ENCODE measurements at places on chromosomes 6 and 20. TPM values are rescaled to one million over a fixed set of nuclear protein-coding genes. Genes with fewer than 3 reads are reported as not detected.

The MKKS gene
- polyA plus RNA-seq = 15.7 TPM

The RPRD1B gene
- polyA plus RNA-seq = 8.5 TPM

The TNNC2 gene
- not detected for polyA plus RNA-seq

The FNDC1 gene
- polyA plus RNA-seq = 0.01 TPM

DNA sequence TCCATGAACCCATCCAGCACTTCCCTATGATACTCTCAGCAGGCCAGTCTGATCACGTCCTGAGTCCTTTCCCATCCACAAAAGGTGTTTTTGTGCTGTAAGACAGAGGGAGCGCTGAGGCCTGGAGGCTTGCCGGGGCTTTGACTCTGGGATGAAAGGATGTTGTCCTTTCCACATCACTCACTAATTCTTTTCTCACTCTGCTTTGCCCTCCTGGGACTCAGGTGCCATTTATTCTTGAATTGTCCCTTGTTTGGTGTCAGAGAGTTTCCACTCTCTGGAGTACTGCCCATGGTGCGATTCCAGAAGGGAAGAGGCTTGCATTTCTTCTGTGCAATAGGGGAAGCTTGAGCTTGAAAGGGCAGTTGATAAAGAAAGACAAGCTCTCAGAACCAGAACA, 15.3 kb upstream of the TUBB2B start:
- no peak for DNase-seq

- DNase-seq = no peak
Observed at GRCh38 chr20:1734269-1734858, 76.8 kb upstream of the SIRPG start.

GRCh38 chr6:117118490-117118889, 146.9 kb upstream of the VGLL2 start:
- no peak for DNase-seq

GRCh38 chr20:9442858-9443257, 71.5 kb upstream of the LAMP5 start:
- DNase-seq = no peak

DNA sequence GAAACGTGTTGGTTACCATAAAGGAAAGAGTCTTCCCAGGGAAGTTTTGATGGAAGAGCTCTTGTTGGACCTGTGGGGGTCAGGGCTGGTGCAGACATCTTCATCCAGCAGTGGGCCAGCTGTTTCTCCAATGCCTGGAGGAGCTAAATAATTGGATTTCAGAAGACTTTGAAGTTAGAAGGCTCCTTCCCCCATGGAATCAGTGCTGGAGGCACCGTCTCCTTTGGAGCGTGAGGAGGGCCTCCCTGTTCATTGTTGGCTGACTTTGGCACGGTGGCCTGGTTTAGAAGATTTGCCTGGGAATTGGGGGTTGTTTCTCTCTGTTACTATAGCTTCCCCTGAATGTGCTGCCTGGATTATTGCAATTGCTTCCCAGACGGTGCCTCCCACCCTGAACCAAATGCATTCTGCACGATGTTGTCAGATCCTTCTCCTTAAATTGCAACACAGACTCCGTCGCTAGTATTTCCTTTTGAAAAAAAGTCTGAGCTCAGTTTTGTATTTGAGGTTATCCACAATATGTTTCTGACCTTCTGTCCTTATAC, 27.7 kb upstream of the KCNG1 start:
- no peak for DNase-seq

DNA sequence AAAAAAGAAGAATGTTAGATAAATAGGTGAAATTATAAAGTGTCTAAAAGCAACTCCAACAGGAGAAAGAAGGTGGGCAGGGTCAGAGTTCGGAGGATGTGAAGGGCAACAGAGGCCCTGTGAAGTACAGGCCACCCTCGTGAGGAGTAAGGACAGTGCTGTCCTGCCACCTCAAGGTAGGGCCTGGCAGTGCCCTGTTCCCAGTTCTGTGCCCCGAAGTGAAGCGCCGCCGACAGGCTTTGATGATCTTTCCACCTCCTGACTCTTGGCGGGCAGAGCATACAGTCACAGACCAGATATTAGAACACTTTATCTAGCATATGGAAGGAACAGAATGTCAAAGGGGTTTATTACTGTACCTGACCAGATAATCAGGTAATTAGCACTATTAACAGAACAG, 75.8 kb downstream of the GJA10 start:
- no peak for DNase-seq

DNA sequence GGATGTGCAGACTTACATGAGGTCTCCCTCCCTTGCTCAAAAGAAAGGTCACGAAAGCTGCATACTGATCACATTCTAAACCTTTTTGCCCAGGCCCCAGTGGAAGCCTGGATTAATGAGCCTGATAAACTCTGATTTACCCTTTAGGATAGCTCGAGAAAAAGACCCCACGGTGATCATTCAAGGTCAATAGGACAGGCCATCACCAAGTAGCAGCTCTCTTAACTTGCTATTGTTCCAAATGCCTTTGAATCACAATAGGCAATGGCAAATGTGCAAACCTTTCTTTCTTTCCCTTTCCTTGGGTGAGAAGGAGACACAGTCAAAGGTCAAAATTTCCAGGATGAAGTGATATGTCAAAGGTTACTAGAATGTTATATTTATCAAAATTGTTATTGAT, 327.3 kb downstream of the HDGFL1 start:
- DNase-seq = no peak

GRCh38 chr6:136282906-136283305, 6.7 kb downstream of the BCLAF1 start:
- DNase-seq = no peak
